ENCODE measurements at places on chromosomes 16 and 17.
A peak's percentile ranks its signal among the peaks of the same experiment; 100 is the strongest.

- no peak for DNase-seq
Measured at GRCh38 chr17:61863801-61864126, 436 bp upstream of the BRIP1 start.

DNA sequence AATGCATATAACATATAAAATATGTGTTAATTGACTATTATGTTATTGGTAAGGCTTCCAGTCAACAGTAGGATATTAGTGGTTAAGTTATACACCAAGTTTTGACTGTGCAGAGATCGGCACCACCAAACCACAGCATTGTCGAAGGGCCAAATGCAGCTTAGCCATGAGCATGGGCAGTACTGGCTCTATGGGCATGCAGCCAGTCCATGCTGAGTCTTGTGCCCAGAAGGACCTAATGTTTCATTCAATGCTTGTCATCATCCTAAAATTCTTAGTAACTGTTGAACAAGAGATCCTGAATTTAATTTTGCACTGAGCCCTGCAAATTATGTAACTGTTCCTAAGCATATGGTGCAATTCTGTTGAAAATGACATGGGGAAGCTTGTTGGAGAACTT is 233.4 kb upstream of the HS3ST3A1 start:
- no peak for DNase-seq

DNA sequence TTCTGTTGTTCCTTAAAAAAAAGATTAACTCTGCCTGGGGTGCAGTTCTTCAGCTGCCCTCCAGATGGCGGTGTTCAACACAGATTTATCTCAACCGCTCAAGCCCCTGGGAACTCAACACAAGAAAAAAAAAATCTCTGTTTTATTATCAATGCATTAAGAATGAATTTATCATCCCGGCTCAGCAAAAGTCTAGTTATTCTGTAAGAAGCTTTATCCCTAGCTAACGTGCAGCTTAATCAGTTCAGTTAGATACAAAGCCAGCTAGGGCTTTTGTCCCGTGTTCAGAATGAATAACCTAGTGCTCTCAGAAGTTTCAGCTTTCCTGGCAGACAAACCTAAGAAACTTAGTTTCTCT is 475.9 kb upstream of the CCL2 start:
- peak; percentile 61 for DNase-seq

GRCh38 chr17:18159551-18160120 is 24.0 kb upstream of the ALKBH5 start:
- no peak for DNase-seq

- no peak for DNase-seq
Measured at GRCh38 chr17:4585638-4585994, 1.3 kb downstream of the SMTNL2 start.

DNA sequence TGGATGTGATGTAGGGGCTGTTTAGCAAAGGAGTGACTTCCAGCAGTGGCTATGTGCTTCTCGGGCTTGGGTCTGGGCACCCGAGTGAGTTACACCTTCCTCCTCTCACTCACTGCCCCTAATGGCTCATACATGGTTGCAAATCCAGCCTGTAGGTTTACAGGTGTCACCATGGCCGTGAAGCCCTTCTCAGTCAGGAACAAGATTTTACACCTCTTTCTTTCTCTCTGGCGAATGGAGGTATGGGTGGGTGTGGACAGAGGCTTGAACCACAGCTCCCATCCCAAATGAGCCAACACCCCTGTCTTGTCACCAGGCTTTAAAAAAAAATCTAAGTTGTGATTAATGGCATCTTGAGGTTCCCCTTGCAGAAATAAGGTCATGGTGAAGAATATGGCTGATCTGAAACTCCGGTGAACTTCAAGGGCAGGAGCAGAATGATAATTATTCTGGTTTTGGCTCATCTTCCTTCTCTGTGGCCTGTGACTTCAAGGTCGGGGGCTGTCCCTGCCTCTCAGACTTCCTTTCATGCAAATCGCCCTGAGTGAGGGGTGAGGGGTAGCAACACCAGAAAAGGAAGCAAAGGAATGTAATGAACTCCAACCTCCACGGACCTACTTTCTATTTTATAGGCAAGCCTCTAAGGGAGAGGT is 331.2 kb downstream of the MAF start:
- DNase-seq: no peak

GRCh38 chr17:59330053-59330942 is 1.2 kb upstream of the YPEL2 start:
- DNase-seq: no peak

GRCh38 chr17:21524211-21524591 is 148.0 kb downstream of the KCNJ12 start:
- peak; percentile 84 for DNase-seq

DNA sequence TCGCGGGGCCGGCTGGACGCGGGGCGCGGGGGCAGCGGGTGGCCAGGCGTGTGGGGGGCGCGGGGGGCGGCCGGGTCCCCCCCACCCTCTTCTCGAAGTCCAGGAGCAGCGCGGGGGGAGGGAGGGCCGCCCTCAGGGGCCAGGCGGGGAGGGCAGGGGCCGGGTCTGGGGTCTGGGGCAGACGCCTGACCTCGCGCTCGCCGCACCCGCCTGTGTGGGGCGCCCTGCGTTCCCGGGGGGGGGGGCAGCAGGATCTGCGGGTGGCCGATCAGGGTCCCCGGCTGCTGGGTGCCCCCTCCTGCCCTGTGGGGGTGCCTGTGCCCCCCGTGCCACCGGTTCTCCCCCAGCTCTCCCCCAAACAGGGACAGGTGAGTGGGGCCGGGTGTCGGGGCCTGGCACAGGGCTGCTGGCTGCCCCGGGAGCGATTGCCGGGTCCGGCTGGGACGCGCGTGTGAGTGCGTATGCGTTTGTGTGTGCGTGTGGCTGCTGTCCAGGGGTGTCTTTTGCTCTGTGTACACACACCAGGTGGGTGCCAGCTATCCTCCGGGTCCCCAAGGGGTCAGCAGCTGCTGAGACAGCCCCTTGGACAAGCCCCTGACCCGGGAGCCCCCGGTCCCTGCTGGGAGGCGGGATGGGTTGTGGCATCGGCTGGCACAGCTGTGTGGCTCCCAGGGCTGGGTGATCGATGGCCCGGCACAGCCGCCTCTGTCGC is 663 bp downstream of the PRR35 start:
- DNase-seq: no peak

- DNase-seq: no peak
Measured at GRCh38 chr17:37255432-37255831, 120.4 kb upstream of the C17orf78 start.

Measured in iris pigment epithelial cell (primary cell).